ENCODE measurements at places on chromosomes 5 and 9. TPM values are rescaled to one million over a fixed set of nuclear protein-coding genes. Genes with fewer than 3 reads are reported as not detected.

Gene PCDHGB2
- 4.3 TPM for polyA plus RNA-seq

Gene FRRS1L
- polyA plus RNA-seq = 10.2 TPM

Gene IFNA13
- 0.12 TPM for polyA plus RNA-seq

Gene FGF10
- 7.2 TPM for polyA plus RNA-seq

Gene PDE6A
- polyA plus RNA-seq = 0.68 TPM

Gene FBXO4
- polyA plus RNA-seq = 9.3 TPM

Gene SHOC1
- polyA plus RNA-seq = 0.15 TPM

Gene FREM1
- polyA plus RNA-seq = 9.2 TPM

Gene ORM2
- not detected for polyA plus RNA-seq

Gene FBXL7
- polyA plus RNA-seq = 40.9 TPM

Gene ADAMTSL2
- 1.9 TPM for polyA plus RNA-seq

- DNase-seq = no peak
Measured at GRCh38 chr5:38543074-38543473, 13.4 kb downstream of the LIFR start.

- DNase-seq = no peak
Measured at GRCh38 chr9:19030899-19031298, 2.1 kb downstream of the SAXO1 start.

DNA sequence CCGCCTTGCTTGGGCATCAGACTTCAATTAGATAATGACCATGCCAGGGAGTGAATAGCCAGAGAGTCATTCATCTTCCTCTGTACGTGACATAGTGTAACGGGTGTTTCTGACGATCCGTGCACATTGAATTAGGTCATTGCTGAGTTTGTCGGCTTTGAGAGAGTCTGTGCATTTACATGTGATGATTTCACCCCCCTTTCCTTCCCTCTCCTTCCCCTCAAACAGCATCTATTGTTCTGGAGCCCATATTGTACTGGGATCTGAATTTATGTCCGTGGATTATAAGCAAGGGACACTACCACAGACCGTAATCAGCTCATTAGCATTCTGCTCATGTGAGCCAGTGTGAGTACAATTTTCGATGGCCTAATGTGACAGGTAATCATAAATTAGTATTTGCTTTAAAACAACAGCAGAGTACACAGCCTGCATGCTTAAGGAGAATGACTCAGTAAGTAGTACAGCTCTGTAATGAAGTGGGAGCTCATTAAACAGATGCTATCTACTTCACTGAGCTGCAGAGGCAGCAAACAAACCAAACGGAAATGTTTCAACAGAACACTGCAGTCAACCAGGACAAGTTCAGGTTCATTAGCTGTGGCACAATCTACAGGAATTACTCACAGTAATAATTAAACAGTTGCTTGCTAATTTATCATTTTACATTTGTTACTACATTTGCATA lies 302.1 kb downstream of the CSNK1G3 start:
- DNase-seq = no peak

DNA sequence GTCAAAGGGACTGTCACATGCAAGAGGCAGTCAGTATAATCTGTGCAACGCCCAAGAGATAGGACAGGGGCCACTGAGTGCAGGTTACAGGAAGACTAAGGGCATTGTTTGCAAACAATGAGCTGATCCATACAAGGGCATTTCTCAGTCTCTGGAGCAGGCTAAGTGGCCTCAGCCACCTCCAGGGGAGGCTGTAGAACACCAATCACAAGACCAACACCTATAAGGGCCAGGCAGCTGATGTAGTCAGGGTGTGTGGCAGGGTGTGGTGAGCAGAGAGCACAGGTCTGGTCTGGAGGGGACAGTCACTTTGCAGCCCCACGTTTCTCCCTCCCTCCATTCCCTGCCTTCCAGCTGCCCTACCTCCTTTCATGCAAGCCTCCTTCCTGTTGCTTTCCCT lies 83.2 kb upstream of the ADRA1B start:
- DNase-seq = no peak

- DNase-seq = no peak
Measured at GRCh38 chr5:17127743-17128231, 89.6 kb upstream of the BASP1 start.

- no peak for DNase-seq
Measured at GRCh38 chr5:116374434-116374852, 200.2 kb downstream of the SEMA6A start.

- no peak for DNase-seq
Measured at GRCh38 chr5:40675396-40676133, 4.2 kb upstream of the PTGER4 start.

DNA sequence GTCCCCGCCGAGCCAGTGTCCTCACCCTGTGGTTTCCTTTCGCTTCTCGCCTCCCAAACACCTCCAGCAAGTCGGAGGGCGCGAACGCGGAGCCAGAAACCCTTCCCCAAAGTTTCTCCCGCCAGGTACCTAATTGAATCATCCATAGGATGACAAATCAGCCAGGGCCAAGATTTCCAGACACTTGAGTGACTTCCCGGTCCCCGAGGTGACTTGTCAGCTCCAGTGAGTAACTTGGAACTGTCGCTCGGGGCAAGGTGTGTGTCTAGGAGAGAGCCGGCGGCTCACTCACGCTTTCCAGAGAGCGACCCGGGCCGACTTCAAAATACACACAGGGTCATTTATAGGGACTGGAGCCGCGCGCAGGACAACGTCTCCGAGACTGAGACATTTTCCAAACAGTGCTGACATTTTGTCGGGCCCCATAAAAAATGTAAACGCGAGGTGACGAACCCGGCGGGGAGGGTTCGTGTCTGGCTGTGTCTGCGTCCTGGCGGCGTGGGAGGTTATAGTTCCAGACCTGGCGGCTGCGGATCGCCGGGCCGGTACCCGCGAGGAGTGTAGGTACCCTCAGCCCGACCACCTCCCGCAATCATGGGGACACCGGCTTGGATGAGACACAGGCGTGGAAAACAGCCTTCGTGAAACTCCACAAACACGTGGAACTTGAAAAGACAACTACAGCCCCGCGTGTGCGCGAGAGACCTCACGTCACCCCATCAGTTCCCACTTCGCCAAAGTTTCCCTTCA lies 1.4 kb downstream of the GLIS3 start:
- DNase-seq = peak; percentile 65

DNA sequence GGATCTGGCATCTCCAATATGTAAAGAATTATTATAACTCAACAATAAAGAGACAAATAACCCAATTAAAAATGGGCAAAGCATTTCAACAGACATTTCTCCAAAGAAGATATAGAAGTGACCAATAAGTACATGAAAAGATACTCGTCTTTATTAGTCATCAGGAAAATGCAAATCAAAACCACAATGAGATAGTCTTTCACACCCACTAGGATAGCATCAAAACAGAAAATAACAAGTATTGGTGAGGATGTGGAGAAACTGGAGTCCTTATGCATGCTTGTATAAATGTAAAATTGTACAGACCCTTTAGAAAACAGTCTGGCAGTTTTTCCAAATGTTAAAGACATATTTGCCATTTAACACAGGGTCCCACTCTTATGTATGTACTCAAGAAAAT lies 39.1 kb upstream of the ITGA1 start:
- DNase-seq = no peak

DNA sequence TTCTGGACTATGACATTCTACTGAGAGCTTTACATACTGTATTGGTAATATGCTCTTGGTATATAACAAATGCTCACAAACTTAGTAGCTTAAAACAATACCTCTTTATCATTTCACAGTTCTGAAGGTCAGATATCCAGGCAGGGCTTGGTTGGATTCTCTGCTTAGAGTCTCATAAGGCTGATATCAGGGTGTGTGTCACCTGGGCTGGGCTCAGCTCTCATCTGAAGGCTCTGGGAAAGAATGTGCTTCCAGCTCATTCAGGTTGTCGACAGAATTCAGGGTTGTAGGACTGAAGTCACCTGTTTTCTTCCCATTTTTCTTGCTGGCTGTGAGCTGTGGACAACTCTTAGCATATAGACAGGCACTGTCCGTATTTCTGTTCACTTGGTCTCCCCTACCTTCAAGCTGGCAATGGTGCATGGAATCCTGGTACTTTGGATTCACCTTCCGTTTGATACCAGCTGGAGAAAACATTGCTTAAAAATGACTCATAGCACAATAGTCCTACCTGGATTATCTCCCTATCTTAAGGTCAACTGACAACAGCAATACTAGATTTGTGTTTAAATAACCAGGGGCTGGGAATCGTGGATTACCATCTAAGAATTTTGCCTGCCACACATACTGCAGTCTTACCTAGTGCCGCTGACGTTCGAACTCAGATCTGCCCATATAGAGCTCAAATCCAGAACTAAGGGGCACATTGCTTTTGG lies 69.2 kb downstream of the RCL1 start:
- no peak for DNase-seq

- DNase-seq = no peak
Measured at GRCh38 chr9:127455324-127455992, 4.1 kb downstream of the LRSAM1 start.

GRCh38 chr9:14170973-14171596 lies 142.9 kb downstream of the NFIB start:
- no peak for DNase-seq

DNA sequence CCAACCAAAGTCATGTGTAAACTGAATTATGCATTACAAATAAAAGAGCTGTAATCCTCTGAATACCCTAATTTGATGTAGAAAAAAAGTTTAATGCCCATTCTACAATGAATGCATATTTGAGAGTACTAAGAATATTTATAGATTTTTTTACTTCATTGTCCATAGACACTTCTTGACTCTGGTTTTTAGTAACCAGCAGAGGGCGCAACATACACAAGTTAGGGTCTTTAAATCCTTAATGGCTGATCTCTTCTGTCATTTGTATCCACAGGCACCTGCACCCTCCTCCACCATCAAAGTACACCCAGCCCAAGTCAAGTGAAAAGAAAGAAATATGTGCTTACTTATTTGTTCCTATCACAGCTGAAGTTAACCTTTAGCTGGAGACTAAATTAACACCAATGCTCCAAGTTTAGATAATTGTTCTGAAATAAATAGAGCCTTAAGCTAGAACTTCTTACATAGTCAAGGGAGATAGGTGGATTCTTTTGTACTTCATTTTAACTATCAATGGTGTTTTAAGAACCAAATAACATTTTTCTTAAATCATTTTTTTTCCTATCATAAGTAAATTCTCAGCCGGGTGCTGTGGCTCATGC lies 524.2 kb upstream of the DAB2 start:
- DNase-seq = no peak

GRCh38 chr5:148909040-148909439 lies 82.6 kb downstream of the ADRB2 start:
- no peak for DNase-seq

- DNase-seq = no peak
Measured at GRCh38 chr5:2240118-2240904, 357.6 kb upstream of the IRX4 start.

- no peak for DNase-seq
Measured at GRCh38 chr5:5380298-5380697, 42.2 kb upstream of the ICE1 start.

DNA sequence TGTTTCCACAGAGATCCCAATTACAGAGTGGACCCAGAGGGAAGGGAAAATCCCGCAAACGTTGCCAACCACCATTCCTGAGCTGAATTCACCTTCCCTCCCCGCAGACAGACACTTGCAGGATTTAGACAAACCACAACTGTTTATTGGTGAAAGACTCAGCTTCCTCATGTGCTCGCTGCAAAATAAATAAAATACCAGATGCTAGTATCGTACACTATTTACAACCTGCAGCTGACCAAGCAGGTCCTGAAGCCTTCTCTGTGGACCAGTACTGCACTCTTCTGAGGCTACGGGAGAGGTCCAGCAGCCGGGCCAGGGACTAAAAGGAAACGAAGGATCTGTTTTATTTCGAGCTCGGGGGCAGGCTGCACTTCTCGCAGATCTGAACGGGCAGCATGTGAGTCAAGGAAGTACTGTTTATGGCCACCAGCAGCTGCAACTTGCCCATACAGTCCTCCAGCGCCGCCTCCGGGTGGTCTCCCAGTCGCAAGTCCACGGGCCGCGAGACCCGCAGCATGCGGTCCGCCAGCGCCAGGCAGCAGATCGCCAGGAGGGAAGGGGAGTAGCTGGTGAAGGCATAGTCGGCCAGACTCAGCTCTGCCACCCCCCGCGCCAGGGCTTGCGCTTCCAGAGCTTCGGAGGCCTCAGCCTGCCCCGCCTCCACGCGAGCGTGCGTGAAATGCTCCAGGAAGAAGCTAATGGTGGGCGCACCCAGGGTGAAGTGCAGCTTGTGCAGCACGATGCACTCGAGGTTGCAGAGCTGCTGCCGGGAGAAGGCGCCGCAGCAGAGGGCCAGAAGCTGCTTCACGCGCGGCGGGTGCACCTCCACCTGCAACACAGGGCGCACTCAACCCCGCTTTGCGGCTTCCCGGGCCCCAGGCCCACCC lies 2.1 kb downstream of the CCNO start:
- no peak for DNase-seq

GRCh38 chr9:138069731-138070456 lies 192.3 kb downstream of the CACNA1B start:
- no peak for DNase-seq

DNA sequence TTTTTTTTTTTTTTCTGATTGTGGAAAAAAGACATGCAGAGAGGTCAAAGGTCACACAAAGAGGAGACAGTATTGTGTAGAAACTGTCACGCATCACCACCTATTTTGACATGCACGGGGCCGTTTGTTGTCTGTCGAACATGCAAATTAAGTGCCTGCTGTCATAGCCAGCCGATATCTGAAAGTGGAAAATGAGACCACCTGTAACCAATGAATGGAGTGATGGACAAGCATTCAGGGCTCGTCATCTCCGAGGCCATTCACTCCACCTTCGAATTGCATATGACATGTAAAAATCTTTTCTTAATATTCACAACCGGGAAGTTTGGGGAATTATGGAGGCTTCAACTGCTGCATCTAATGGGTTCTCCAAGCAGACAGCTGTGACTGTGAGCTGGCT lies 512.2 kb upstream of the ADAMTS16 start:
- DNase-seq = no peak

DNA sequence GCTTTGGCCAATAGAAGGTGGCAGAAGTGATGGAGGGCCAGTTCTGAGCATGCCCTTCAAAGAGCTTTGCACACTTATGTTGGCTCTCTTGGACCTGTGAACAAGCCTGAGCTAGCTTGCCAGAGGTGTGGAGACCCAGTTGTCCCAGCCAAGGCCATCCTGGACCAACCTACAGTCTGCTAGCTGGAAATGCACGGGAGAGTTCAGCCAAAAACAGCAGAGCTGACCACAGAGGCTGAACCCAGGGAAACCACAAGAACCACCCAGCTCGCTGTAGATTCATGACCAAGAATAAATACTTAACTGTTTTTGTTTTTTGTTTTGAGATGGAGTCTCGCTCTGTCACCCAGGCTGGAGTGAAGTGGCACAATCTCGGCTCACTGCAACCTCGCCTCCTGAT lies 65.4 kb upstream of the HAND1 start:
- DNase-seq = no peak

GRCh38 chr5:18299166-18299565 lies 664.9 kb downstream of the TAF11L14 start:
- DNase-seq = no peak

DNA sequence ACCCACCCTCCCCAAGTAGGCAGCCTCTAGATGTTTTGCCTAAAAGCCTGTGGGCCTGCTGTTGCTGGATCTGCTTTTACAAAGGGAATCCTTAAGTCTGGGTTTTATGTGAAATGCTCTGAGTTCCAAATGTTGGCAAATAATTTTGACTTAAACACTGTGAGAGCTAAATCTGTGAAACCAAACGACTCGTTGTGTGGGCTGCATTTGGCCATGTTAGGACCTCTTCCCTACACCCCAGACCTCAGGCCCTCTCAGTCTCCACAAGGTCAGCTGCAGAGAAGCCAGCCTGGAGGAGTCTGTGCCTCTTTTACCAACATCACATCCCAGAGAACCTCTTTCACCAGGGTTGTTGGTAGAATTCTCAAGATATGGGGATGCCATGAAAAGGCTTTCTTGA lies 9.4 kb downstream of the LCP2 start:
- no peak for DNase-seq
